ENCODE measurements at places on chromosomes 1 and 21.

DNA sequence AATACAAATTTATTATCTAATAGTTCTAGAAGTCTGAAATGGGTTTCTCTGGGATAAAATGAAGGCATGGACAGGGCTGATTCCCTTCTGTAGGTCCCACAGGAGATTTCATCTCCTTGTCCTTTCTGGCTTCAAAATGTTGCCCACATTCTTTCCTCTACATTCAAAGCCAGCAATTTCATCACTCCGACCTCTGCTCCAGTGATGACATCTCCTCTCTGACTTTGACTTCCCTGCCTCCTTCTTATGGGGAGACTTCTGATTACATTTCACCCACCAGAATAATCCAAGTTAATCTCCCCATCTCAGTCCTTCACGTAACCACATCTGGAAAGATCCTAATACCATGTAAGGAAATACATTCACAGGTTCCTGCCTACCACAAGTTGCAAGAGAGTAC, 358.0 kb upstream of the C1orf87 start:
- no peak for DNase-seq

- DNase-seq: no peak
Observed at GRCh38 chr1:47548637-47549036, 110.8 kb downstream of the FOXD2 start.

DNA sequence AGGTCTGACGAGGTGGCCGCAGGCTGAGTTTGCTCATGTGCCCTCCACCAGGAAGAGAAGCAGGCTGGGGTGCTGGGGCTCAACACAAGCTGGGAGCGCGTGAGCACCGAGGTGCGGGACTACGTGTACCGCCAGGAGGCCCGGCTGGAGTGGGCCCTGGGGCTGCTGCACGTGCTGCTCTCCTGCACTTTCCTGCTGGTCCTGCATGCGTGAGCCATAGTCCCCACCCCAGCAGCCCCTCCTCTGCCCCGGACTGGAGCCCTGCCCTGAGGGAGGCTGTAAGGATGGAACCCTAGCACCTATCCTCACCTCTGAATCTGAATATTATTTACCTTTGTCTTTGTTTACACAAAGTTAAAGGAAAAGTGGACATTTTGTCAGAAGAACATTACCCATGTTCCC, 7.8 kb upstream of the ADAM15 start:
- DNase-seq: no peak

- no peak for DNase-seq
Observed at GRCh38 chr21:31203431-31204054, 140.5 kb downstream of the TIAM1 start.

- DNase-seq: no peak
Observed at GRCh38 chr21:34844924-34845238, 176.1 kb downstream of the CLIC6 start.

GRCh38 chr1:84192681-84193080, 48.6 kb downstream of the PRKACB start:
- DNase-seq: no peak

GRCh38 chr21:39842741-39843459, 24.3 kb upstream of the PCP4 start:
- DNase-seq: no peak

DNA sequence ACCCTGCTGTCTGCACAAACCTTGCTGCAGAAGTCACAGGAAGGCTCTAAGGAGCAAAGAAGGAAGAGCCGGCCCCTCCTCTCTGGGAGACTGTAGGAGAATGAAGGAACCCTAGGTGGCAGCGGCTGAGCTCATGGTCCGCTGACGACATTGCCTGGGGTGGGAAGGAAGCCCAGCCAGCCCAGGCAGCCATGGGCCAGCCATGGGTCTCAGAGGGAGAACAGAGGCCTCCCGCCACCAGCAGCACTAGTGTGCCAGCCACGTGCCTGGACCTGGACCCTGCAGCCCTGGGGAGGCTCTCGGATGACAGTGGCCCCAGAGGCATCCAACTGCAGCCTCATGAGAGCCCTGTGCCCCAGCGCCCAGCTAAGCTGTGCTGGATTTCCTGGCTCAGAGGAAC, 49.2 kb upstream of the POFUT2 start:
- DNase-seq: no peak
